ENCODE measurements at places on chromosomes 7 and 10.

- no peak for DNase-seq
These were observed 25.9 kb downstream of the DGKI start for GRCh38 chr7:137820677-137821420.

- DNase-seq, result peak; percentile 31
These were observed 91.1 kb downstream of the OR13A1 start for GRCh38 chr10:45224219-45224841.

DNA sequence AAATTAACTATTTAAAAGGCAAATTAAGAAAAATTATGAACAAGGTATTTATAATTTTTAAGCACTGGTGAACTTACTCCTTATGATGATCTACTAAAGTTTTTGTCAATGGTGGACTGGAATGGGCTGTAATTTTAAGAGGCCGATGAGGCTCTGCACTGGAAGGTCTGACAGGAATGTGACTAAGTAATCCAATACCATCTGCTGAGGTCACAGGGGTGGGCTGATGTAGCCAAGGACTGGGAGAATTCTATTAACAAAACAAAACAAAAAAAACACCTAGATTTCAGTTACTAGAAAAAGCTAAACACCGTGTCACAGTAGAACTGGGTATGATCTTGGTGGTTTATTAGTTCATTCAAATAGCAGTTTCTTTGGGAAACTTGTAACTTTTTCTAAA is 75.9 kb downstream of the NRBF2 start:
- no peak for DNase-seq

GRCh38 chr10:33732161-33732680 is 397.8 kb upstream of the NRP1 start:
- no peak for DNase-seq

DNA sequence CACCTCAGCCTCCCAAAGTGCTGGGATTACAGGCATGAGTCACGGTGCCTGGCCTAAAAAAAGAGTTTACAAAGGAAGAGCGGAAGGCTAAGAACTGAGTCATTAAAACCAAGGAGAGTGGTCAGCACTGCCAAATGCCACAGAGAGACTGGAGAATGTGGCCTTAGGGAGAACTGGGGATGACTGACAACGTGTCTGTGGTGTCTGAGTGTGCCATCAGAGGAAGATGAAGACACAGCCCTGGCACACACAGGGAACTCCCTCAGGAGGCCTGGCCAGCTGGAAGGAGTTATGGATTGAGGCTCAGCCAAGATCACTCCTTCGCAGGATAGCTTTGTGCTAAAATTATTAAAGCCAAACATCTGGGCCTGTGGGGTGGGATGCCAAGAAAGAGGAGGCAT is 3.9 kb upstream of the INA start:
- DNase-seq, result peak; percentile 74

DNA sequence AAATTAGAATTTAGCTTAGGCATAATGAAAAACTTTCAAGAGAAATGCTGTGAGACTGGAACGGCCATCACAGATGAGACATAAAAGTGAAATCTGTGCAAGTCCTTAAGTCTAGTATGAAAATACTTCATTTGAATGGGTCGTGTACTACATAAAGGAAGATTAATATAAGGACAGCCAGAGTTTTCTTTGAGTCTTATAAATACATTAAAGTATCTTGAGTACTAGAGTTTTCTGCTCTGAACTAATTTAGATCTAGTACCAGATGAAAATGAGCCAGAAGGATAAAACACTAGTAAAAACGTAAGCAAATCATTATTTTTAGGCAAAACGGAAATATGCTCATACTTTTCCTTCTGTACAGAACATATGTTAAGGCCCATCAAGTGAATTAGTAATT is 93.1 kb downstream of the ATE1 start:
- no peak for DNase-seq

GRCh38 chr10:120221873-120222485 is 235.0 kb upstream of the PLPP4 start:
- peak; percentile 62 for DNase-seq

DNA sequence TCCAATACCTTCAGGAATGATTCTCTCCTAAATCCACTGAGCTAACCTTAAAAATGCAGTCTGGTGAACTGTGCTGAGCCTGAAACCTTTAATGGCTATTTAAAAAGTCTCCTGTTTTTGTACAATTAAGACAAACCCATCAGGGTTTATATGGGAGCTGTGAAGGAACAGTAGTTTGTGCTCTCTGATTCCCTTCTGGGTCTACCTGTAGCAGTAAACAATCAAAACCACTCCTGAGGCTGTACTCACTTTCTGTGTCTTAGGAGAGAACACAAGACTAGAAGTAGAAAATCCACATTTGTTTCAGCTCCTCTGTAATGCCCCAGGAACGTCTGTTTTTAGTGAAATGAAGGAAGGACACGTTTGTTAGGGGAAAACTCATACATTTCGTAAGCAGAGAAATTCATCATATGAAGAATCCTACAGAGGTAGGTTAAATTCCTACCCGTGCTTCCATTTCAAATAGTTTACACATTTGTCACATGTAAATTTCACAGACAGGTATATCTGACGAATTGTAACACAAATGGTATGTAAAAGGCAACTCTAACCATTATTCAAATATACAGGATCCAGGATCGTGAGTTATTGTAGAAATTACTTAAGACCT is 2.6 kb downstream of the CUX1 start:
- no peak for DNase-seq

DNA sequence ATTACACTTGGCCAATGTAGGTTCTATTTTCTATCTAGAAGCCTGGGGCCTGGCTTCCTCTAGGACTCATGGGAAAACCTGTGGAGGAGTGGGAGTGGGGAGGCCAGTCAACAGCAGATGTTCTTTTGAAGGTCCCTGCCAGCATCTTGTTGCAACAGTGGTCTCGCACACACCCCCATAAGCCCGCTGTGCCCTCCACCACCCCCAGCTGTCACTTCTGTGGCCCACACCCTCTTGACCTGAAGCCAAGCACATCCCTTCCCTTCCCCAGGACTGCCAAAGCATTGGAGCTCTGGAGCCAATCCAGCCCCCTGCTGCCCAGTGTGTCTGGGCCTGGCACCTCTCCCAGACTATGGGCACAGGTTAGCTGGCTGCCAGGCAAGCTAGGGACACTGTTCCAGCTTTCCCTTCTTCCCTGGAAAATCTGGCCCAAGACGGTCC is 1.9 kb upstream of the STX1A start:
- DNase-seq, result peak; percentile 43

DNA sequence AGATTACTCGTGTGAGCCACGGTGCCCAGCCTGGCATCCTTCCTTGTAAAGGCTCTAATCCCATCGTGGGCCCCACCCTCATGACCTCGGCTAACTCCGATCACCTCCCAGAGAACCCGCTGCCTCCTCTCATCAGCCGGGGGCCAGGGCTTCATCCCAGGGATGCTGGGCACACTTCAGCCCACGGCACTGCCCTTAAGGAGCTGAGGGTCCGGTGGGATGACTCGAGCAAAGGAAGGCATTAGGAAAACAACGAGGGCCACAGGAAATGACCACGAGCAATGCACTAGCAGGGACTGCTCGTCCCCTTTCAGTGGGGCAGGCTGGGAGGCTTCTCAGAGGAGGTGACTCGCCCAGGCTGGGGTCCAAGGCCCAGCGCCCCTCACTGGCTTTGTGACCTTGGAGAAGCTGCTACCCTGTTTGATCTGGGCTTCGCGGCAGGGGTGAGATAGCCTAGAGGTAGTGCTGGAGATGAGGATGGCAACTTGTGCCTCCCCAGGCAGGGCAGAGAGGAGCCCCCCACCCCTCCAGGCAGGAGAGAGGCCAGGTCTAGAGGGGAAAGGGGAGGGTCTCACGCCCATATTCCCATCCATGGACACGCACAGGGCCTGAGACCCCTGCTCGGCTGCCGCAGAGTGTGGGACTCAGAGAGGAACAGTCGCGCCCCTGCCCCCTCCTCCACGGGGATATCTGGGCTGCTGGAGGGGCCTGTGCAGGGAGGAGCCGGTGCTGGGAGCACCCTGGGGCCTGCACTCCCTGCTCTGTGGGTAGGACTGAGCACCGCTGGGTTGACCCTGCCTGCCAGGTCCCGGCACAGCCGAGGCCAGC is 26.8 kb downstream of the ELFN1 start:
- DNase-seq, result no peak

- DNase-seq, result no peak
These were observed 506.6 kb upstream of the FOXK1 start for GRCh38 chr7:4175346-4175973.

DNA sequence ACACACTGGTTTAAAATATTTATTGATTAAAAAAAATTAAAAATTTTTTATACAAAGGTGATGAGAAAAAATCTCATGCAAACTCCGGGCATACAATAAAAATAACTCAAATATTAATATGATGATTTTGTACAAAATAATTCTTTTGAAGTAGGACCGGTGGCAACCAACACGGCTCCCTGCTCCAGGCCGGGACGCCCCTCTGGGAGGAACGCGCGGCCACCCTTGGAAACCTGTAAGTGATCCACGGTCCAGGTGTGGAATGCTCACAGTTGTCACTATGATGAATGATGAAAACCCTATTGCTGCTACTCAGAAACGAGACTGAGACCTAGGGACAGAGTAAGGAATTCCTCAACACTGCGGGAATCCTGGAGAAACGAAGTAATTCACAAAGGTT is 219.1 kb downstream of the TCERG1L start:
- DNase-seq, result no peak

GRCh38 chr10:87976101-87976743 is 112.8 kb downstream of the PTEN start:
- no peak for DNase-seq

DNA sequence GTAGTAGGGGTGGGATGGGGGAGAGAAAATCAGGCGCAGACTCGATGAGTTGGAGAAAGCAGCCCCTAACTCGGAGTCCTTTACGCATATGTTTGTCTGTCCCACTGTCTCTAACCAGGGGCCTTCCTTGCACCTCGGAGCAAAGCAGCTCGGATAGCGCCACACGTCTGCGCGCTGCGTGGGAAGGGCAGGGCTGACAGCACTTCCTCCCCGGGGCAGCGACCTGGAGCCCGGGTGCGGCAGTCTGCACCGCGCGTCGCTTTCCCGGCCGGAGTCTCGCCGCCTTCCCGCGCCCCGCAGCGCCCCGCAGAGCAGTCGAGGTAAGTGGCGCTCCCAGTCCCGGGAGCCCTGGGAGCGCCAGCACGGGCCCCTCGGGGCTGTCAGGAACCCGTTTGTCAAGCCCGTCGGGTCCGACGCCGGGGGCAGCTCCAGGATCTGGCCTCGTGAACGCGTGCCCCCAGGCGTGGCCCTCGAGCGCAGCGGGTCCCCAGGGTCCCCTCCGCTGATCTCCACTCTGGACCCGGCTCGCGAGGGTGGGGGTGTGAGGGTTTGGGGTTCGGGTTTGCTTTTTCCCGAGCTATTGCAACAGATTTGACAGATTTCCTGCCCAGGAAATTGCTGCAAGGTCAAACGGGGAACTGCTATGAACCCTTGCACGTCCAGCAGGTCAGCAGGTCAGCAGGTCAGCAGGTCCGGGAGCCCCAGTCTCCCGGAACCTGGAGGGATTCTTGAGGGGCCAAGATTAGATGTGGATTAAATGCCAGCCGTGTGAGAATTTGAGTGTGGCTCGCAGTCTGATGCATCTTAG is 597 bp downstream of the APBB1IP start:
- no peak for DNase-seq

GRCh38 chr10:31604646-31605170 is 285.7 kb downstream of the ZEB1 start:
- DNase-seq, result no peak

- DNase-seq, result peak; percentile 62
These were observed 83.4 kb upstream of the PPP1R9A start for GRCh38 chr7:94823947-94824346.

- peak; percentile 75 for DNase-seq
These were observed 734 bp downstream of the ABCB4 start for GRCh38 chr7:87474533-87475358.

DNA sequence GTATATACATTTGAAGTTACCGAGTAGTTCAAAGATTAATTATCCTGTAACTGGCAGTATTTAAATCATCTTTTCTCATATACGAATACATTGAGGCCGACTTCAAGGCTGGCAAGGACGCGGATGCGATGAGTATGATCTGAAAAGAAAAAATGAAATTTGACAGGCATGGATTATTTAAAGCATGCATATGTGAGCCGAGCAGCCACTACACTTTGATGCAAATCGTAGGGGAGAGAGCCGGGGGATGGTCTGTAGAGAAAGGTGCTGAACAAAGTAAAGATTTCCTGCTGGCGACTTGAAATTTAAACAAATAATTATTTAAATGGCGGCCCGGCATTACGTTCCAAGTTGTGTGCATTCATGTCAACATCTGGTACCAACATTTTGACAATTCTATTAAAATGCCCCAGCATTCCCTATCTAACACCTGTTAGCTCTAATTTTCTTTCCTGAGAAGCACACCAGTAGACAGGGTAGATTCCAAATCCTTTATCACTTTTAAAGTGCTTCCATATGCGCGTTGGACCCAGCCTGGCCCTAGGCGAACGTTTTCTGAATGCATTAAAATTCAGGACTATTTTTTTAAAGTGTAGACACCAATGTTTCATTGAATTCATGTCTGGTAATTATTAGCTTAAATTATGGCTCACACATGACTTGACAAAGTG is 188.7 kb downstream of the EMX2 start:
- no peak for DNase-seq

- DNase-seq, result no peak
These were observed 44.0 kb downstream of the KLHDC10 start for GRCh38 chr7:130114374-130114773.

DNA sequence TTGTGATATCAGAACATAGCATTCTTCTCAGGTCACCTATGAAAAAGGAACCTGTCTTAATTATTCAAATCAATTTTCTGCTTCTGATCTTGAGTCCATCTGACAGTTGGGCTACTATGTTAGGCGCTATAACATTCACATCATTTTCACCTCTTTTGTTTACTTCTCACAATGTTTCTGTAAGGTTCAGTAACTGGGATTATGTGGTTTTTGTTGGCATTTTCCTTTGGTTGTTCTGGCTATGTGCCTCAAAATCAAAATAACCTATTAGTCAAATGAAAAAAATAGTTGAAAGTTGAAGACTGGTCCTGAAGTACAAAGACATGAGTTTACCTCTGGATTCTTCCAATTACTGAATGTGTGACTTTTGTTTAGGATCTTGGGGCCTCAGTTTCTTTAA is 221.3 kb upstream of the SMIM30 start:
- no peak for DNase-seq

DNA sequence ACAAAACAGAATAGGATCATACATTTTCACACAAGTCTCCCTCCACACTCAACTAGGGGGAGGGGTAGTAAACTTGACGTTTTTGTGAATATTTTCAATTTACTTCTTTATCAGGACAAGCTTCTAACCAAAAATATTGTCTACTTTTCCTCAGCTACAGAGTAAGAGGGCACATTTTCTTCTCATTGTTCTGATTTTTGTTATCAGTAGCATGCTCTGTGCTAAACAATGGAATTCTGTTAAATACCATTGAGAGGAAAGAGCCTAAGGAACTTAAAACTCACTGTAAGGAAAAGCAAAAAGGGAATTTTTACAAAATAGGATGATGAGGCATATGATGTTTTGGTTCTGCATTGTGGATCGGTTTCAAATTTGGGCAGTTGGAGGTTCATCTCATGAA is 41.2 kb downstream of the ANLN start:
- DNase-seq, result no peak

- no peak for DNase-seq
These were observed 577 bp upstream of the DDX21 start for GRCh38 chr10:68955355-68955831.

GRCh38 chr7:138665249-138665648 is 35.9 kb downstream of the SVOPL start:
- no peak for DNase-seq

GRCh38 chr10:78309536-78310237 is 276.0 kb downstream of the RPS24 start:
- no peak for DNase-seq

All from LoVo (cell line).